ENCODE measurements at places on chromosomes 1 and 21.
A peak's percentile ranks its signal among the peaks of the same experiment; 100 is the strongest.

GRCh38 chr1:82185084-82185483, 384.4 kb downstream of the ADGRL2 start:
- DNase-seq, result no peak

DNA sequence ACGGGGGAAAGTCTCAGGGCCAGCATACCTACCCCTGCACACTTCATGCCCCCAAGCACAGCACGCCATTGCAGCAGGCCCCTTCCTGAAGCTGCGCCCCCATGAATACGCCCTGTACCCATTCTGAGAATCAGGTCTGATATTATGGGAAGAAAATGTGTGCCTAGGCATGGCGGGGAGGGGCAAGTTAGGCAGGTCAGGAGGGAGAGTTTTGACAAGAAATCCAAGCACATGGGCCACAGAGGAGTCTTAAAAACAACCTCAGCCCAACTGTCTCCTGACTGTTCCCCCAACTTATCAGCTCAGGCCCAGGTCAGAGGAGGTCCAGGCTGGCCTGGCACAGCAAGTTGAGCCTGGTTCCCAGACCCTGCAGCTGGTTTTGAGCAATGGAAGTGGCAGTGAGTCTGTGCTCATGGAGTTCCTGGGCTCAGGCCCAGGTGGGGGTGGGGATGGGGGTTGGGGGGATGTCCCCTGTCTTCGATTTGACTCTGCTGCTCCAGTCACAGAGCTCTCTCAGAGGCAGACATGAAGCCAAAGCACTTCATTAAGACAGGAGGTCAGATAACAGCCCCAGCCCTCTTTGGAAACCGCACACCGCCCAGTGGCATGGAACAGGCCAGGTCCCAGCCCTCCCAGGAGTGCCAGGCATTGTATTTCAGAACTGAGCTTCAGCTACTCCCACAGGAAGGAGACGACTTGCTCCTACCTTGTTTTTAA, 20.6 kb upstream of the BCAR3 start:
- peak; percentile 78 for DNase-seq

GRCh38 chr1:232381394-232382100, 248.4 kb downstream of the SIPA1L2 start:
- no peak for DNase-seq

DNA sequence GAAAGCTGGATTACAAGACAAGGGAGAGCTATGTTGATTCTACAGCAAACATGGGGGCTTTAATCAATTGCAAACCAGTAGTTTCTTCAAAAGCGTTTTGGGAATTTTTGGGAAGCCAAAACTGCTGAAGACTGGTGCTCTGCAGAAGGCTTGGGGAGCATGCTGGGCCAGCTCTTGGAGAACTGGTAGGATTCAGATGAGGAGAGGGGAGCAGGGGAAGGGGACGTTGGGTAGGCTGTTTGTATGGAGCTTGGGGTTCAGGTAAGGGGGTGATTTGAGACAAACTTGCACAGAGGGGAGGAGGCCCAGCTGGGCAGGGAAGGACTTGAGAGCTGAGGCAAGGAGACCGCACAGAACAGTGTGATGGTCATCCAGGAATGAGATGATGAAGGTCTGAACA, 2.6 kb upstream of the MYOG start:
- DNase-seq, result no peak

- no peak for DNase-seq
Measured at GRCh38 chr1:204081164-204081790, 8.4 kb downstream of the SOX13 start.

- DNase-seq, result no peak
Measured at GRCh38 chr21:39461419-39461818, 9.6 kb downstream of the SH3BGR start.

GRCh38 chr1:166127003-166127402, 39.8 kb downstream of the FAM78B start:
- no peak for DNase-seq

- DNase-seq, result no peak
Measured at GRCh38 chr1:1752190-1752589, 26.1 kb downstream of the NADK start.

- DNase-seq, result peak; percentile 99
Measured at GRCh38 chr1:160124705-160125478, 9.3 kb downstream of the ATP1A2 start.

GRCh38 chr1:225848030-225848955, 33.9 kb downstream of the TMEM63A start:
- DNase-seq, result no peak

DNA sequence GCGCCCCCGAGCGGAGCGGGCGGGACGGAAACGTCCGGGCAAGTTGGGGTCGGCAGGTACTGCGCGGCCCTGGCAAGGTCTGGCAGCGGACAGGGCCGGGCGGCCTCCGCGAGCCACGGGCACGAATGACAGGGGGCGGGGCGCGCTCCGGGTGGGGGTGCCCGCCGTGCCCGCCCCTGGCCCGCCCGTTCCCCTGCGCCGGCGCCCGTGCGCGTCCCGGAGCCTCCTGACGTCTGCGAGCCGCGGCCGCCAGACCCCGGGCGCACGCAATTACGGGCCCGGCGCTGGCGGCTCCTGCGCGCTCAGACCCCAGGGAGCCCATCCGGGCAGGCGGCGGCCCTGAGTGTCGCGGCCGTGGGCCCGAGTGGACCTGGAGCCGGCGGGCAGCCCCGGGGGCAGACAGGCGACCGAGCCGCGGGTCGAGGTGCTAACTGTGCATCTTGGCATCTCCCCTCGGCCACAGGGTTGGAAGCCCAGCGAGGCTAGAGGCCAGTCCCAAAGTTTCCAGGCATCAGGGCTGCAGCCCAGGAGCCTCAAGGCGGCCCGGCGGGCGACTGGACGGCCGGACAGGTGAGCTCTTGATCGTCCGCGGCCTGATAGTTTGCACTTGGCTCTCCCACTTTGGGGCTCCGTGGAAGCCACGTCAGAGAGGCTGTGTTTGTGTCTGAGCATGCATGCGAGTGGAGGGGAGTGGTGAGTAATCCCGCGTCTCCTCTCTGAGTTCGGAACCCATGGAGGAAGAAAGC, 918 bp downstream of the MIB2 start:
- DNase-seq, result peak; percentile 34

GRCh38 chr1:22854688-22855565, 117.7 kb downstream of the LACTBL1 start:
- no peak for DNase-seq

GRCh38 chr1:227308367-227309336, 9.6 kb downstream of the CDC42BPA start:
- no peak for DNase-seq

- peak; percentile 28 for DNase-seq
Measured at GRCh38 chr1:180560200-180560867, 1.6 kb downstream of the OVAAL start.

- no peak for DNase-seq
Measured at GRCh38 chr1:21507511-21508270, 1.5 kb upstream of the ALPL start.

DNA sequence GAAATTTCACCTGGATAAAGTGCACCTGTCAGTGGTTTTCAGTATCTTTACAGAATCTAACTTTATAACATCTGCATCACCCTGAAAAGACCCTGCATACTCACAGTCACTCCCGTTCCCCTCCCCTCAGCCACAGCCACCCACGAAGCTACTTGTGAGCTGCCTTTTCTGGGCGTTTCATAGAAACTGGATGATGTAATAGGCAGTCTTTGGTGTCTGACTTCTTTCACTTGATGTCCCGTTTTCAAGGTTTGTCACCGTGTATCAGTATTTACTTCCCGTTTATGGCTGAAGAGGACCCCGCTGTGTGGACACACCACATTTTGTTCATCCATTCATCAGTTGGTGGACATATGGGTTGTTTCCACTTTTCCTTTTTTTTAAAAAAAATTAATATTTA, 47.8 kb upstream of the LRRC3 start:
- DNase-seq, result no peak

GRCh38 chr1:76203127-76203526, 128.6 kb downstream of the ST6GALNAC3 start:
- peak; percentile 52 for DNase-seq

DNA sequence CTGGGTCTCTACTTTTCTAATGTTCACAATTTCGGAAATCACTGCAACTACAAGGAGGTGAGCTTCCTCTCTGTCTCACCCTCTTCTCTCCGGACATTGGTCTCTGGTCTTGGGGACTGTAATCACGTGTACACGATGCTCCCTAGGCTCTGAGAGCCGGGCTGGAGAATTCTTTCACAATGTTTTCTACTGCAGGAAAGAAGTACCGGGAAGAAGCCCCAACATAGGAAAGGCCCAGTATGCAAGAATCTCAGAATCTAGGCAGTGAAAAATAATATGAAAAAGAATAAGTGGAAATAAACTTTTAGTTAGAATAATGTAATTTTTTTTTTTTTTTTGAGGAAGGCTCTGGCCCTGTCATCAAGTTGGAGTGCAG, 13.5 kb upstream of the HJV start:
- no peak for DNase-seq

- DNase-seq, result peak; percentile 23
Measured at GRCh38 chr1:47527653-47528272, 89.9 kb downstream of the FOXD2 start.

GRCh38 chr1:4084048-4084431, 184.0 kb upstream of the C1orf174 start:
- DNase-seq, result no peak

DNA sequence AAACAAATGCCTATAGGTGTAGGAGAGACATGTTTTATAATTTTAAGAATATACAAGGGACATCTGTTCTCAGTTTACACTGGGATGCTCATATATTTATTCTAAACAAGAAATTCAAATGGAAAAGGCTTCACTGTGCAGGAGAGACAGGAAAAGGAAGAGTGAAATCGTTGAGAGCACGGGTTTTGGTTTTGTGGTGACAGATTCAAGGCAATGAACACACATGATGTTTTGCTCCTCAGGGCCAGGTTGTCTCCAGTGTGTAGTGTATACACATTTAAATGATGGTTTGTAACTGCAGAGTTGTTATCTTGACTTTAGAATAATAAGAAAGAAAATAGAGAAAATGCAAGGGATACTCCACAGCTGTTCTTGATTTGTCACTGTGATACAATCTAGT, 73.7 kb downstream of the S1PR1 start:
- no peak for DNase-seq

- DNase-seq, result no peak
Measured at GRCh38 chr1:22117851-22118250, 25.0 kb downstream of the WNT4 start.

DNA sequence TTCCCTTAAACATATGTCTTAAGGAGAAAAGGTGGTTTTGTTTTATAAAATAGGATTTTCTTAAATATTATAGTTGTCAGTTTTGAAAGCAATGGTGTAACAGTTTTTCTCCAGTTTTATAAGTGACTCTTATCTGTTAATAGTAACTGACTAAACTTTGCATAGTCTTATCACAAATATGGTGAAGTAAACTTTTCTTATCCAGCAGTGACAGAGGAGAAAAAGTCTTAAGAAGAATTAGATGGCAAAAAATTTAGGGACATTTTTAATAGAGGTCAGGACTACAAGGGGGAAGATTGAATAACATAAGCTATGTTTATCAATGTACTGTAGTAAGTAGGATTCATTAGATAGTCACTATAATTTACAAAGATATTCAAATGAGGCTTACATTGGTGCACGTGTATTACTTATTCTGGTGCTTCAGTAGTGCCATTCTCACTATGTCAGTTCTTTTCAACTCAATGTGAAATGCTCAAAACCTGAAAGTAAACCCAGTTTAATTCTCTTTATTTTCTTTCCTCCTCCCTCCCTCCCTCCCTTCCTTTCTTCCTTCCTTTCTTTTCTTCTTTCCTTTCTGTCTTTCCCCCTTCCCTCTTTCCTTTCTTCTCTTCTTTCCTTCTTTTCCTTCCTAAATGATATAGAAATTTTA, 26.1 kb downstream of the F3 start:
- DNase-seq, result no peak
